ENCODE measurements at places on chromosomes 1 and 21. TPM values are rescaled to one million over a fixed set of nuclear protein-coding genes. Genes with fewer than 3 reads are reported as not detected.

The LCE1E gene
- polyA plus RNA-seq, result not detected

- peak; percentile 28 for DNase-seq
These were observed at the start of gene CHODL for GRCh38 chr21:18244671-18245463. Gene CHODL, plus strand, starts transcription at chr21:18244833. Its CDS starts 391 bp downstream, at chr21:18245224.

DNA sequence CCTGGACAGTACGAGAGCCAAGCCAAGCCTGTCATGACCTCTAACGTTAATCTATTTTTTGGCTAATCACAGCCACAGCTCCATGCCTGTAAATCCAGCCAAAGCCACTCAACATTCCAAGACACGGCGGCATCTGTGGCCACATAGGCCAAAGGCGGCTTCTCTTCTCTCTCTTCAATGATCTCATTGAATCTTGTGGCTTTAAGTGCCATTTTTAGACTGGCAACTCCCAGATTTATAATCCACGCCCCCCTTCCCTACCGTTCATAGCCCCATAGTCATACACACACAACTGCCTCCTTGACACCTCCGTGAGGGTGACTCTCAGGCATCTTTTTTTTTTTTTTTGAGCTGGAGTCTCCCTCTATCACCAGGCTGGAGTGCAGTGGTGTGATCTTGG, 5.7 kb upstream of the SELENON start:
- no peak for DNase-seq

GRCh38 chr1:39690794-39691382, 345 bp downstream of the HPCAL4 start:
- DNase-seq, result no peak

GRCh38 chr1:167249702-167250101, 29.0 kb downstream of the POU2F1 start:
- no peak for DNase-seq

All from renal pelvis (tissue), 12 donors.